ENCODE measurements at places on chromosomes 2 and 18. TPM values are rescaled to one million over a fixed set of nuclear protein-coding genes. Genes with fewer than 3 reads are reported as not detected.

DNA sequence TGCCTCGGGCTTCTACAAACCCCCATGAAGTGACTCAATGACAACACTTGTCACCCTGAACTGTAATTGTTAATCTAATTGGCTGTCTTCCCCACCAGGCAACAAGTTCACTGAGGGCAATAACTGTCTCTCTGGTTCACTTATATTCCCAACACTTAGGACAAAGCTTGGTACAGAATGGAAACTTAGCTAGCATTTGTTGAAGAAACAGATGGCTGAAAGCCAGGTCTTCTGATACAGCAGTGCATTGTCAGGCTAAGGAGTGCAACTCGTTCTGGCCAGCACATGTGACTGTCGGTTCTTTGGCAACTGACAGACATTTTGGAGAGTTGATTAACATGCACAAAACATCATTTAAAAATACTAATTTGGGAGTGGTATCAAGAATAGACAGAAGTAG is 14.6 kb upstream of the DNAJC27 start:
- DNase-seq: no peak

- no peak for DNase-seq
Measured at GRCh38 chr2:217989221-217989948, 13.4 kb downstream of the TNS1 start.

DNA sequence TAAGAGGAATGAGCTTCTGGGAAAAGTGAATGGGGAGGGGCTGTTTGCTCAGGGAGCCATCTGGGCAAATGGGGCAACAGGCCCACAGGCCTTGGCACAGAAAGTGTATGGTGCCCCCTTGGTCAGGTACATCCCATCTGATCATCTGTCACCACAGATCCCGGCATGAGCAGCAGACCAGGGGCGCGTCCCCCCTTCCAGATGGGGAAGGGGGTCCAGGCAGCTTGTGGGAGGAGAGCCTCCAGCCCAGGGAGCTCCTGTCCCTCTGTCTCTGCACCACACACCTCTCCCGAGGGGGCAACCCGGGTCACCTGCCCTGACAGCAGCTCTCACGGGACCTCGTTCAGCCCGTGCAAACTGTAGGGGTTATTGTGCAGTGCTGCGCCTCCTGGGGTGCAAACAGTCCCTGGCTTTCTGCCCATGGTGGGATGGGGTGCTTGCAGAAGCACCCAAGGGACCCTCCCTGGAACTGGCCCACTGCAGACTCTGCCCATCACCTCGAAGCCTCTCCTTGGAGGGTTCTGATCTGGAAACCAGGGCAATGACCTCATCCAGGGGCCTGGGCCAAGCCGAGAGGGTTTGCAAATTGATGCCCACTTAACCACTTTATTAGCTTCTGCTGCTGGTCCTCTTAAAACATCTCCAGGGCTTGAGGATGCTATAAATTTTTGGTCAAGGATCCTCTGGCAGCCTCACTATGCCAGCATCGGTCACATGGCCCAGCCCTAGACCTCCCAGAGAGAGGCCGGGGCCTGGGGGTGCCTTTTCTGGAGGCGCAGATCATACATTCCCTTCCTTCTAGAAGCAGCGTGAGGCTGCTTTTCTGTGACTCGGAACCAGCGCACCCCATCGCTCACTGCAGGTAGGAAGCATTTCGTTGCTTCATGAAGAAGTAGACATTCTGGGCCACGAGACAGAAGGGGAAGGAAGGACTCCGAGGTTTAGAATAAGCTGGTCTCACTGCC is 7.6 kb upstream of the BOK start:
- no peak for DNase-seq

DNA sequence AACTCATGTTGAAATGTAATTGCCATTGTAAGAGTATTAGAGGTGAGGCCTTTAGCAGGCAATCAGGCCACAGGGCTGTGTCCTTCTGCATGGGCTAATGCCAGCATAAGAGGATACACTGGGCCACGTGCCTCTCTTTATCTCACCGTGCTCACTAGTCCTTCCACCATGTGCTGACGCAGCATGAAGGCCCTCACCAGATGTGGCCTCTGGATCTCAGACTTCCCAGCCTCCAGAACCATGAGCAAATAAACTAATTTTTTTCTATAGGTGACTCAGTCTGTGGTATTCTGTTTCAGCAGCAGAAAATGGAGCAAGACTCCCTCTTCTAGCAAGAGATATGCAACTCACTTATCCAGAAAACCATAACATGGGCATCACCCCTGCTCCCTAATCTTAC is 149.7 kb upstream of the ZNF236 start:
- DNase-seq: no peak

- DNase-seq: no peak
Measured at GRCh38 chr2:111667542-111668273, 216.3 kb downstream of the ANAPC1 start.

- no peak for DNase-seq
Measured at GRCh38 chr2:219852626-219853025, 225.2 kb downstream of the SLC4A3 start.

DNA sequence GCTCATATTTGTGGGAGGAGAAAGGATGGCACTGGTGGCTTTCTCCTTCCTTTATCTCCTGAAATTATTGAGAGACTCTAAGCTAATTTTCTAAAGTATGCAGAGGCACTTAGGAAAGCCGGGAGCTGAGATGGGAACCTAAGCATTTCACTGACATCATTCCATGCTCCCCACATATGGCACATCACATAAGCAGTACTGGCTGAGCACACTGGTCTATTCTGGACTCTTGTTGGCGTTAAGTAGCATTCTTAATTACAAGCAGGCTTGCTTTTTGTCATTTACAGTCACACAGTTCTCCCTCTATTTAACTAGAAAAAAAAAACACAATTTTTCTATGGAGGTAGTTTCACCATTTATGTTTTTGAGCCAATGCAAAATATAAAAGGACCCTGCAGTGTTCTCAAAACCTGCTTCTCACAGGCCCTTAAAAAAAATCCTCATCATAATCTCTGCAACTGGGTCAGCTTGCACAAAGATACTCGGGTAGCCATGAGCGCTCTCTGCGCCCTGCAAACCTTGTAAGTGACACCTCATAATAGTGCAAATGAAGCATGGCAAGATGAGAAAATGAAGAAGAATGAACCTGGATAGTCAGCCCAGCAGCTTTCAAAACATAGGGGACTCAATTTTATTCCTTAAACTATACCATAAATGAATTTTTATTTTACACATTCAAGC is 688.6 kb downstream of the NRXN1 start:
- DNase-seq: no peak

GRCh38 chr2:238290715-238291549 is 2.5 kb upstream of the PER2 start:
- DNase-seq: no peak

DNA sequence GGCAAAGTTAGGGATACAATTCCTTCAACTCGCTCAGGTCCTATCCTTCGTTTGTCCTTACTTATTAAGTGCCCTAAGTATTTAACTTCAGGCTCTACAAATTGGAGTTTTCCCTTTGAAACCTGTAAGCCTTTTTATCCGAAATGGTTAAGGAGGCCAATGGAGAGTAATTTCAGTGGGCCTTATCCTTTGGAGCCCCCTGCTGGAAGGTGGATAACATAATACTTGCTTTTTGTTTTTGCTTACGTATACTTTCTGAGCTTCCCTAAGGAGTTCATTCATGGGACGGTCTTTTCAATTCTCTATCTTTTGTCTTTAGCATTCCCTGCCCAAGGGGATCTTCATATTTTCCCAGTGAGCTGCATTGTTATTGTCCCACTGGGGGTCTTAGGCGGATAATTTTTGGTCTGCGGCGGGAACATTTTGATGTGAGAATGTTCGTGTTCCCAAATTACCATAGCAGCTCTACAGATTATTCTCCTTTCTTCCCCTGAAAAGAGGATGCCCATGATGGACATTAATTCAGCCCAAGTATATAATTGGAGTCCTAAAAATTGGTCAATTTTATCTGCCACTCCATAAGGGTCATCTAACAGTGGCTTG is 34.4 kb upstream of the TRAPPC8 start:
- DNase-seq: peak; percentile 56

DNA sequence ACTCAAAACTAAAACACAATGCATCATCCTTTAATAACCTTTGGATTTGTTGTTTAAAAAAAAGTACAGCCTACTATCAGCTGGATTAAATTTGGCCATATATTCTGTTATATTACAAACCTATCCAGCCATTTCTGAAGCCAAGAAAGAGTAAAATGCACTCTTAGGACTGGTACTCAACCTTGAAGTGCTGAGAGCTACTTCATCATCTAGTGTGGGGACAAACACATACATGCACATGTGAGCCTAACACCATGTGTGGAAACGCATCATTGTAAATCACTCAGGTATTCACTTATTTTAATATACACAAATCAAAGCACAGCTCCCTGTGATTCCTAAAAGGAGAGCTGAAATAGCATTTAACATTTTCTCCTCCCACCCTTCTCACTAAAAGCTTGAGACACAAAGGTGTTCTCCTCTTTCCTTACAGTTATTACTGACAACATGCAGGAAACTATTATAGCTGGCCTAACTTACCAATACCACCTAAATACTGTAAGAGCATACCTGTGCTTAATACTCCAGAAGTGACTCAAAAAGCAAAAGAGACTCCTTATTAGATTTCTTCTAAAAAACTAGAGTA is 7.5 kb downstream of the BAZ2B start:
- DNase-seq: no peak

GRCh38 chr2:217468042-217468830 is 534.6 kb downstream of the TNS1 start:
- DNase-seq: no peak

- DNase-seq: no peak
Measured at GRCh38 chr2:36322108-36322507, 33.5 kb upstream of the CRIM1 start.

- peak; percentile 47 for DNase-seq
Measured at GRCh38 chr2:49973917-49974368, 819.6 kb upstream of the FSHR start.

DNA sequence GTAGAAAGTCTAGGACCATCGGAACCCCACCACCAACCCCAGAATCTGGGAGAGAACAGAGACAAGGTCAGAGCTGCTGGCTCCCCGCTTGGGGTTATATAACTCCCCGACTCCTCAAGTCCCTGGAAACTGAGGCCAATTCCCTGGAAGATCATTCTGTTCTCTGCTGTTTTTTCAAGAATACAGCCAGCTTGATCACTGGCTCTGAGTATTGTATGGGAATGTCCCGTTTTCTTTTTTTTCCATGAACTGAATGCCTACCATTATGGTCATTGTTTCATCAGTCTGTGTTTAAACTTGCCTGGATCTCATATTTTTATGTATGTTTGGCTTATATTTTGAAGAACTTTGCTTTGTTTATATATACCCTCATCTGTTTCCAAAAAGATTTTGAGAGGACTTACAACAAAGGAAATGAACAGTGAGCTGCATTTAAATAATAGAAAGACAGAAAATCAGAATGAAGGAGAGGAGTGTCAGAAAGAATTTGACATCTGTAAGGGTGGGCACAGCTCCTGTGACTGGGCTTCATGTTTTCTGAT is 90.0 kb upstream of the ALPP start:
- DNase-seq: no peak

DNA sequence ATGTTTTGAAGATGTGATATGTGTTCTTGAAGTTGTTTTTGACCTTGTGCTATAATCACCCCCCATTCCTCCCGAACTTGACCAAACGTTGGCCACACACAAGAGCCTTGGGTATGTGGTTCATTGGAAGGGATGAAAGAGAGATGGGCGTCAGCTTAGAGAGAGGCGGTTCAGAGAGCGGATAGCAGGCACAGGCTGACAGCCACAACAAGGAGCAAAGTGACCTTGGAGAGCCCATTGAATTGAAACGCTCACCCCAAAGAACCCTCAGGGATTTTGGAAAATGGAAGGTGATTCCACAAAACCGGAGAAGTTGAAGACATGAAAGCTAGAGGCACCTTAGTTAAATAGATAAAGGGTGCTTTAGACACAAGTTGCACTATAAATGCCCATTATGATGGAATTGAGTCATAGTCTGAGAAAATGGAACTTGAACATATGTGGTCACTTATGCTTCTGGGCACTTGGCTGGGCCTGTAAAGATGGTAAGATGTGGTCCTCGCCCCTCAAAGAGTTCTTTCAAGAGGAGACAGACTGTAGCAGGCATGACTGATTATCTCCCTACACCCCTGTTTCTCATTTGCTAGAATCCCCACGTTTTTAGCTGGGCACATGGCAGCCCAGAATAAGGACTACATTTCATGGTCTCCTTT is 188.5 kb upstream of the HAAO start:
- no peak for DNase-seq

DNA sequence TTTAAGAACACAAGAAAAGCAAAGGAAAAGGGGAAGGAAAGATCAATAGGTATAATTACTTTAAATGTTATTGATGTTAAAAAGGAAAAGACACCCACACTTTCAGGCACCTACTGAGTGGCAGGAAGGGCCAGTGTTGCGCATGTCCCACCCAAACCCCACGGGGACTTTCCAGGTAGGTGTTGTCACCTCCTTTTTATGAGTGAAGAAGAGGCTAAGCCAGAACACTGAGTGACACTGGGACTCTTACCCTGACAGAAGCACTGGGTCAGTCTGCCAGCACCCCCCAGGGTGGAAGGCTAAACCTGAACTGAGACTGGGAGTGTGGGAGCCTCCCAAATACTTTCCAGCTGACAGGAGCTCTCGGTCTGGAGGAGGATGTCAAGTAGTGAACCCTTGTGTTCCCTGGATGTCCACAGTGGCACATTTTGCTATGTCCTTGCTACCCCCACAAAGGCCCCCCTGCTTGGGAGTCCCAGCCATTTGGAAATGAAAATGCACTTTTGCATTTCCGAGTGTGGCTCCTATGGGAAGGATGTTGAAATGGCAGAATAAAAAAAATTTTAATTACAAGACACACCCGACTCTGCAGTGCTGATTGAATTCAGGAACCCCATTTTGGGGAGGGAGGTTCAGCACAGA is 90.9 kb upstream of the SMAD2 start:
- peak; percentile 10 for DNase-seq

GRCh38 chr2:168915441-168916330 is 14.6 kb downstream of the G6PC2 start:
- DNase-seq: no peak

DNA sequence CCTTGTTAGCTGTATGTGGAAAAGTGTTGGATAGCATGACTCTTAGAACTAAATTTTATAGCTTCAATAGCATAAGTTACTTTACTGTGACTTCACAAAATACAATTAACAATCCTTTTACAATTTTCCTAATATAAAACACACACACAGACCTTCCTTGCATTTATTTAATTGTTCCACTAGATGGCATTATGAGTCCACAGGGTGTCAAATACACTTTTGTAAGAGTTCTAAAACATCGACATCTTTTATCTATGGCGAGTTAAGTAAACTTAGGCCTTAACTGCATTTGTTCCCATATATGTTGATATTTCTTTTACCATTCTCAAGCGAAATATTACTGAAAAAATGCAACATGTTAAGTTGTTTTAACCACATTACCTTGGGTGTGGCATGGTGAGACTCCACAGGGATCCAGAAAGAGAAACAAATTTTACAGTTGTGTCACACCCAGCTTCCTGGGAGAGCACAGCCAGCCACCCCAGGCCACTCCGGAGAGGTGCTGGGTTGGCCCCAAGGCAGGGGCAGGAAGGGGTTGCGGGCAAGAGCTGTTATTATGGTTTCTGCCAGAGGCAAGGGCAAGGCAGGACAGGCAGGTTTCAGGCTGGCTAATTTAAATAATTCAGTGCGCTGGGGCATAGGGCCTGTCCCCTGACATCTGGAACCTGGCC is 312.4 kb upstream of the MC4R start:
- no peak for DNase-seq

The KCNIP3 gene
- 2.1 TPM for total RNA-seq

The DSG1 gene
- total RNA-seq: not detected

The NR4A2 gene
- total RNA-seq: 0.66 TPM

The SERPINB12 gene
- total RNA-seq: not detected

The DCC gene
- total RNA-seq: 0.66 TPM

The PASK gene
- total RNA-seq: 80.9 TPM

The AFF3 gene
- 1.2 TPM for total RNA-seq
